ENCODE measurements at places on chromosomes 1 and 21. TPM values are rescaled to one million over a fixed set of nuclear protein-coding genes. Genes with fewer than 3 reads are reported as not detected.
A peak's percentile ranks its signal among the peaks of the same experiment; 100 is the strongest.

GRCh38 chr1:157410457-157410856 lies 141.9 kb downstream of the FCRL5 start:
- ATAC-seq, result no peak

DNA sequence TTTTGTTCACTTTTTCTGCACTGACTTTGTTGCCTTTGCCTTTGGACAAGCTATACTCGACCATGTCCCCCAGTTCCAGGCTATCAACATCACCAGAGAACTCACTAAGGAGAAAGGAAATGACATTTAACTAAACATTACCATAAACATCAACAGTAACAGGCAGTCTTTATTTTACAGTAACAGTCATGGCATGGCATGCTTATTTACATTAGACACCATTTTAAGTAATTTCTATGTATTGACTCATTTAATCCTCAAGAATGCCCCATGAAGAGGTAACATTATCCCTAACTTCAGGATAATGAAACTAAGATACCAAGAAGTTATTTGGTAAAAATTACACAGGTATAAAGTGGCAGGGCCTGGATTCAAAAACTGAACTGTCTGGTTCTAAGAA lies 8.7 kb upstream of the NRAS start:
- ATAC-seq, result no peak

GRCh38 chr1:153752571-153753195 lies 22.5 kb upstream of the SLC27A3 start:
- peak; percentile 81 for ATAC-seq

- ATAC-seq, result peak; percentile 75
Measured at GRCh38 chr1:99645203-99645602, 710 bp upstream of the PALMD start.

DNA sequence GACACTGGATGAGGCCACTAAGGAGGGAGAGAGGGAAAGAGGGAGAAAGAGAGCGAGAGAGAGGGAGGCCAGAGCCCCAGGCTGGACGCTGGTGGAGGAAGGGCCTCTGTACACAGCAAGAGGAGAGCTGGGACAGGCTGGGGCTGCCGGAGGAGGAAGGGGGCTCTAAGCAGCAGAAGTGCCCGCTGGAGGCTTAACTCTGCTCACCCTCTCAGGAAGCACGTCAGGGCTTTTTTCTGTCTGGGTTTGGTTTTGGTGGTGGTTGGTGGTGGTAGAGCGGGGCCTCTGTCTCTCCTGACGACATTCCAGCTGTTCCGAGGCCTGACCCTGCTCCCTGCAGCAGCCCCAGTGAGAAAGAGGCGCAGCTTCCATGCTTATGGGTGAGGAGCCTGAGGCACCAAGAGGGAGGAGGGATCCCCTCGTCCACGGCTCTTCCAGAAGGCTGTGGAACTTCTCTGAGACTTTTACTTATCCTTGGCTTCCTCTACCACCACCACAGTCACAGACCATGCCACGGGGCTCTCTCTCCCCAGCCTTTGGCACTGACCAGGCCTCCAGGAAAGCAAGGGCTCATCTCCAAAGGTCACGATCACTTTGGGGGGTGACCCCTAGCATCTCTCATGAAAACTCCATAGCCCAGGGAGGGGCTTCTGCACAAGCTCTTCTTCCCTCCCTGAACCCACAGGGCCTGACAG lies 136.4 kb upstream of the VAMP3 start:
- ATAC-seq, result no peak

- ATAC-seq, result no peak
Measured at GRCh38 chr1:99621340-99621901, 24.5 kb upstream of the PALMD start.

DNA sequence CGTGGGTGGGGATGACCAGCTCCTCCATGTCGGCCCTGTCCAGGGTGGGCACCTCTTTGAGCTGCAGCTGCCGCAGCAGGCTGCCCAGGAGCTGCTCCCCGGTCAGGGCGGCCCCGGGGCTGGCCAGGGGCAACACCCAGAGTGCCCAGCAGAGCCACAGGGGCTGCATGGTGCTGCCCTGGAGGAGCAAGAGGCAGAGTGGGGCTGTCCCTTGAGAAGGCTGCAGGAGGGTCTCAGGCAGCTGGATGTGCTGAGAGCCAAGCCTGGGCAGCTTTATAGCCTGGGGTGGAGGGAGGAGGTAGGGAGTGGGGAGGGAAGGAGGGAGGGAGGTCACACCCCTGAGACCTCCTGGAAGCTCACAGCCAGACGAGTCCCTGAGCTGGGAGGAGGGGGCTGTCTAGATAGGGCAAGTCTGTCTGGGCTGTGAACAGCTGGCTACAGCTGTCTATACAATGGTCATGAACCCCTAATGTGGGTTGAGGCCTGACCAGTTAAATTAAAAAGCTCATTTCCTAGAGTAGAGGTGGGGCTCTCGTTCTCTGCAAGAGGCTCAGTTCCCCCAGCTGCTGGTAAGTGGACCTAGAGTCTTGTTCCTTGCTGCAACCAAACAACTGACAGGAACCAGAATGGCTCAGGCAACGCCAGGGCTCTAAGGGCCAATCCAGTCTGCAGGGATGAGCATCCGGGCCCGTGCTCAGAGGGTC lies at the start of gene LEFTY1:
Gene LEFTY1 (minus strand): TSS at position 249 of the 704 bp plus-strand sequence. CDS start 80 bp downstream, at position 169.
- ATAC-seq, result no peak

DNA sequence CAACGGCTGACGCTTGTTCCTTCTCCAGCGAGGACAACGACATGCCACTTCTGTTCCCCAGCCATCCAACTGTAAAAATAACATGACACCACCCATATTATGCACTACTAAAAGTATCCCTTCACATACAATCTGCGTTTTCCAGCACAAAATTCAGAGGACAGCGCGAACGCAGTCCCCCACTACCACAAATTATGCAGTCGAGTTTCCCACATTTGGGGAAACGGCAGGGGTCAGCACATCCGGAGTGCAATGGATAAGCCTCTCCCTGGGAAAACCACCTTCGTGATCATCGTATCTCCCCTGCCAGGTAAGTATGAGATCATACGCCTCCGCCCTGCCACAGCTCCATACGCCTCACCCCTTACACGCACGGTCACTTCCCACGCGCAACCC lies 120.9 kb downstream of the PPIAL4G start:
- no peak for ATAC-seq

DNA sequence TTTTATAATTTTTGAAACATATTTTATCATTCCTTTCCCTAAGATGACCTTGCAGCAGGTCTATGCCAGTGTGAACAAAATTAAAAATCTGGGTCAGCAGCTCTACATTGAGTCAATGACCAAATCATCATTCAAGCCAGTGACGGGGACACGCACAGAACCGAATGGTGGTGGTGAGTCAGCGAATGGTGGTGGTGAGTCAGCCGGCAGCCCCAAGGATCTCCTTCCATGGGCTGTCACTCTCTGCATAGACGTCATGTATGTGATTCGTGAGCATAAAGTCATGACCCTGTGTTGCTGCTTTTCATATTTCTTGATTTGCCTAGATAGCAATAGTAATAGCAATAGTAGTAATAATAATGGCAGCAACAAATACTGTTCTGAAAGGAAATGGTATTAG lies 26.3 kb downstream of the PER3 start:
- ATAC-seq, result no peak

DNA sequence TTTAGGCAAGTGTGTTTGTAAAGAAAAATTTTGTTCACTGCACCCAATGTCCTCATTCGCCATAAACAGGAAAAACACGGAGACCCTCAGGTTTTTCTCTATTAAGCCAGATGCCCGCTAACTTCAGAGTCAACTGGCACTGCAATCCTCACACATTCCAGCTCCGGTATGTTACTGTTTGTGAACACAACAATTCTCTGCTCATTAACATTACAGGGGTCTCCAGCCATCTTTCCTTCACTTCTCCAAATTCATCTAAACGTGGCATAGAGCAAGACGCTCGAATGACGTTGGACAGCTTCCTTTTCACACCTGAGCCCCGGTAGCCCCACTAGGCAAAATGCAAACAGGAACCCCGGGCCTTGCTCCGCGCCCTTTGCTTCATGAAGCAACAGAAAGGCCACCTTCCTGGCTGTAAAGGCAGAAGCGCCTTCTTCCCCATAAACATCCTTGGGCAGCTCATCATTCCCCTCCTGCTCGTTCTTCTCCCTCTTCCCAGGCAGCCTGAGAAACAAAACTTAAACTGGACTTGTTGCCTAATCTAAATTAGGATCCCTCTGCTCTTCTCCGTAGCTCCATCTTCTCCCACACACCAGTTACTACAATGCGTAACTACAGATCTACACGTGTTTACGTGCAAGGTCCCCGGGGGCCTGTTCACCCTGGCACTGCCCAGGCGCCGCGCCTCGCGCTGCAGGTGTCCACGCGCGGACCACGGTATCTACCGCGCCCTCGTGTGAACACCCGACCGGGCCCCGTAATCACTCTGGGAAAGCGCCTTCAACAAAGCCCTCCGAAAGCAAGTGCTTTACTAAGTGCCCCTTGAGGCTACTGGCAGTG lies 1.2 kb downstream of the LBR start:
- ATAC-seq, result no peak

GRCh38 chr1:8604041-8604945 lies 213.1 kb downstream of the RERE start:
- ATAC-seq, result no peak

DNA sequence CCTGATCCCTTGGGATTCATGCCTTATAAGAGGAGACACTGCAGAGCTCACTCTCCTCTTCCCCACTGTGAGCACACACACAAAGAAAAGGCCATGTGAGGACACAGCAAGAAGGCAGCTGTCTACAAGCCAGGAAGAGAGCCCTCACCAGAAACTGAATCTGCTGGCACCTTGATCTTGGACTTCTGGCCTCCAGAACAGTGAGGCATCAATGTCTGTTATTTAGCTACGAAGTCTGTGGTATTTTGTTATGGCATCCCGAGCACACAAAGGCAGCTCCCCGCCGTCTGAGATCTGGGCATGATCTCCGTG lies 47.1 kb upstream of the RPL11 start:
- ATAC-seq, result no peak

DNA sequence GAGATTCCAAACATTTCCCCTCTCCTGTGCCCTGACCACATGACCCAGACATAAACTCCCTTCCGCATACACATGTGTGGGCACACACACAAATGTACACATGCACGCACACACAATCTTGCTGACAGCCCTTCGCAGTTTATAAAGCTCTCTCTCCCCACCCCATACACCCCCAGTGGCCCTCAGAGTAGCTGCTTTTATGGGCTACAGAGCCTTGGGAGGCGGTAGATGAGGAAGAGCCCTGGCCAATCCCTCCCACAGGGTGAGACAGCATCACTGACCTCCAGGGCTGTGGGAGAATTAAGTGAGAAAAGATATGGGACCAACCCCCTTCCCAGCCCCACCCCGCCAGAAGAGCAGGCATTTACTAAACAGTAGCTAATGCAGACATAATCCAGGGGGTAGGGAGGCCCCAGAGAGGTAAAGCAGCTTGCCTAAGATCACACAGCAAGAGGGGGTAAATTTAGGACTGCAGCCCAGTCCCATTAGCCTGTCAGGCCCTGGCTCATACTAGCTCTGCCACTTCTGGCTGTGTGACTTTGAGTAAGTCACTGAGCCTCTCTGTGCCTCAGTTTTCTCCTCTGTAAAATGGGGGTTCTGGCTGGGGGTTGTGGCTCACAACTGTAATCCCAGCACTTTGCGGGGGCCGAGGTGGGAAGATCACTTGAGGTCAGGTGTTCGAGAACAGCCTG lies 5.1 kb downstream of the SDC3 start:
- no peak for ATAC-seq

GUK1 gene
- total RNA-seq, result 339 TPM

FOXD3 gene
- 2.2 TPM for total RNA-seq

CHI3L1 gene
- total RNA-seq, result 3.4 TPM

PGLYRP3 gene
- total RNA-seq, result not detected
